ENCODE measurements at places on chromosomes 11 and 22. TPM values are rescaled to one million over a fixed set of nuclear protein-coding genes. Genes with fewer than 3 reads are reported as not detected.

SYT13 gene
- total RNA-seq = under 0.01 TPM

LINC01488 gene
- total RNA-seq = not detected

CDC42EP2 gene
- 0.81 TPM for total RNA-seq

CARD18 gene
- not detected for total RNA-seq

PLAAT2 gene
- not detected for total RNA-seq

GRCh38 chr11:125330462-125331325 is 165.4 kb downstream of the FEZ1 start:
- DNase-seq = no peak

GRCh38 chr11:6576471-6577373 is 26.7 kb downstream of the RRP8 start:
- no peak for DNase-seq

DNA sequence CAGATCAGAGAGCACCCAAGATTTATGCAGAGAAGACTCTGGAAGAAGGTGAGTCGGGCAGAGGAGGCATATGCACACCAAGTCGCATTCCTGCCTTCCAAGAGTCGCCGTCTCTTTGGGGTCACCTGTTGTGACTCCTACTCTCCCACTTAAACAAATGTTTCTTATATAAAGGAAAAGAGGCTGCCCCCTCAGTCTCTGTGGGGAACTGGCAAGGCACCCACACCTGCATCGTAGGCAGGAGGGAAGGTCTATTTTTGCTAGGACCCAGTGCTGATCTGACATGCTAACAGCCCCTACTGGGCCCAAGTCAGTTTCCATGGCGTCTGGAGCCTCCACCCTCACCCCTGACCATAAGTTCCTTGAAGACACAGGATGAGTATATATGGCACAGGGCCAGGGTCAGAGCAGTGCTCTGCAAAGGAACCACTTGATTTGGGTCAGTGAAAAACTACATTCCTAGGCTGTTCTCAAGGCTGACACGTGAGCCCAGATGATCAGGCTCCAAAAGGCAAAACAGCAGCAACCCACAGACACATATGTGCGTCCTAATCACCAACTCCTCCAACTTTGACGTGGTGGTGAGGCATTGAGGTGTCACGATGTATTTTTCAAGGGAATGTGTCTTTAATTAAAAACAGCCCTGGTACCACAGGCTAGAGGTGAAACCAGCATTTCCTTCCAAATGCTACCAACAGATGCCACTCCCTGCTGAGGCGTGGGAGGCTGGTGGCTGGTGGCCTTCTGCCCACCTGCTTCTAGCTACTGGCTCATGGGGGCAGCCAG is 55.6 kb upstream of the CSNK2A3 start:
- no peak for DNase-seq

DNA sequence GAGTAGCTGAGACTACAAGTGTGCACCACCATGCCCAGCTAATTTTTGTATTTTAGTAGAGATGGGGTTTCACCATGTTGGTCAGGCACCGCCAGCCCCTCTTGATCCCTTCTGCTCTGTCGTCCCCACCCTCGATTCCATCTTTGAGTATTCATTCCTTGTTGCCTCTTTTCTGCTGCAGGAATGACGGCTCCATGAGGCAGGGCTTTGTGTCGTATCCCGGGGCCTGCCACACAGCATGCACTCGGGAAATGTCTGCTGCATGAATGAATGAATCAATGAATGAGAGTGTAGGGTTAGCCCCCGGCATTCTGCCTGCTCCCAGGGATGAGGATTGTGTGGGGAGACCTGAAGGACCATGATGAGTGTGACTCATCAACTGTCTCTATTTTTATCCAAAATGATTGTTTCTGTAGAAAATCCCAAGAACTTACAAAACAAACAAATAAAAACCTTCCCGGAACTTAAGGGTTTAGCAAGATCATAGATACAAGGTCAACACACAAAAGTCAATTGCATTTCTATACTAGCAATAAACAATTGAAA is 54.6 kb upstream of the SLC22A12 start:
- DNase-seq = no peak

- DNase-seq = no peak
Observed at GRCh38 chr11:83056204-83056603, 15.5 kb downstream of the RAB30 start.

GRCh38 chr11:73431396-73431795 is 55.2 kb downstream of the RELT start:
- no peak for DNase-seq

DNA sequence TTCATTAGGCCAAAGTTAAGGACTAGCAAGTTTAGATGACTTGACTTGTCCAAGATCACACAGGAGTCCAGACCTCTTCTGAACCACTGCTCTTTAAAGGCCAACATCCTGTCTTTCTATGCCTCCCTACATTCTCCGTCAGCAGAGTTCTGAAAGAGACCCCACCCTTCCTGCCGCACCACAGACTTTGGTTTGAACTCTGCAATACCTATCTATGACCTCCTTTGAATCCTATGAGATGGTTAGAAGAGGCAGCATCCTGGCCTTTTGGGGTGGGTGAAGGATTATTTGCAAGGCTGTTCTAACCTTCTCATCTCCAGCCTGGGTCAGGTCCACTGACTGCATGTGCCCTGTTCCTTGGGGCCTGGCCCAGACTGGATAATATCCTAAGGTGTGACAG is 4.3 kb upstream of the RRM1 start:
- no peak for DNase-seq

DNA sequence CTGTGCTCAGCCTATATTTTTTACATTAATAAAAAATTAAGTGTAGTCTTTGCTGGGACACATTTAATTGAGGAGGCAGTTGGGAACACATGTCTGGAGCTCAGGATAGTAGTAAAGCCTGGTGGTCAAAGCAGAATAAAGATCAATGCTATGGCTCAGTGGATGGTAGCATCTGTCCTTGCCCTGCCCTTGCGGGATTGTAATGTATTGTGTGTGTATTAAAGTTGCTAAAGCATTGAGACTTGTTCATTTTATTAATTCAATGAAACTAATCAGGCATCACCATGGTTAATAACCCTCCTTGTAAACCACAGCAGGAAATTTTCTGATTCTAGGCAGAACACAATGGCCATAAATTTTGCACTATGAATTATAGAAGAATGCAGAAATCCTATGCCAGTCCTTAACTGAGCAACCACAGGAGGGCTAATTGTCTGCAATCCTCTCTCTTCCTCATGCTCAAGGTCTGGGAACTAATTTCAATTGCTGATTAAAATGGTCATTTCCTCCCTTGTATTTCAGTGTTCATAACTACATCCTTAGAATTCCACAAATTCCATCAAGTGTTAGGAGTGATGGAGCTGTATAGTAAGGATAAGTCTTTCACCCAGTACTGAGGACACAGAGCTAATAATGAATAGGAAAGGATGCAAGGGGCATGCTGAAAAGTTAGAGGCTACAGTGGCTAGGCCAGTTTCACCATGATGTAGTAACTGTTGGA is 403.2 kb upstream of the DDI1 start:
- no peak for DNase-seq

DNA sequence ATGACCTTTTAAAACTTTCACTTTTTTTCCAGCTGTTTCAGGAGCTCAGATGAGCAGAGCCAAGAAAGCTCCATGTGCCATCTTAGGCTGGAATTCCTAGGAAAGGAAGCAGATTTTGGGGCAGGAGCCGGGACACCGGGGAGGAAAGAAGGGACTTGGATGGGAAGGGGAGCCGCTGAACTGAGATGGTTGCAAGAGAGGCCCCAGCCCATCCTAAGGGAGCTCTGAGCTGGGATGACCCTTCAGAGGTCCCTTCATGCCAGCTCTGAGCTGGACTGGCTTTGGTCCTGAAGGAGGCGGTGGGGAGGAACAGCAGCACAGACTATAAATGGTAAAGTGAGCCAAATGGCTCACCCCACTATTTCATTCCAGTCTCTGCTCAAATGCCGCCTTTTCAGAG is 55.2 kb upstream of the SLC22A12 start:
- no peak for DNase-seq

- peak; percentile 44 for DNase-seq
Observed at GRCh38 chr11:57800444-57801182, 39.0 kb downstream of the CTNND1 start.

GRCh38 chr22:42340829-42341383 is 70.5 kb upstream of the TCF20 start:
- no peak for DNase-seq

- DNase-seq = no peak
Observed at GRCh38 chr11:94134651-94135512, 6.2 kb downstream of the PANX1 start.

DNA sequence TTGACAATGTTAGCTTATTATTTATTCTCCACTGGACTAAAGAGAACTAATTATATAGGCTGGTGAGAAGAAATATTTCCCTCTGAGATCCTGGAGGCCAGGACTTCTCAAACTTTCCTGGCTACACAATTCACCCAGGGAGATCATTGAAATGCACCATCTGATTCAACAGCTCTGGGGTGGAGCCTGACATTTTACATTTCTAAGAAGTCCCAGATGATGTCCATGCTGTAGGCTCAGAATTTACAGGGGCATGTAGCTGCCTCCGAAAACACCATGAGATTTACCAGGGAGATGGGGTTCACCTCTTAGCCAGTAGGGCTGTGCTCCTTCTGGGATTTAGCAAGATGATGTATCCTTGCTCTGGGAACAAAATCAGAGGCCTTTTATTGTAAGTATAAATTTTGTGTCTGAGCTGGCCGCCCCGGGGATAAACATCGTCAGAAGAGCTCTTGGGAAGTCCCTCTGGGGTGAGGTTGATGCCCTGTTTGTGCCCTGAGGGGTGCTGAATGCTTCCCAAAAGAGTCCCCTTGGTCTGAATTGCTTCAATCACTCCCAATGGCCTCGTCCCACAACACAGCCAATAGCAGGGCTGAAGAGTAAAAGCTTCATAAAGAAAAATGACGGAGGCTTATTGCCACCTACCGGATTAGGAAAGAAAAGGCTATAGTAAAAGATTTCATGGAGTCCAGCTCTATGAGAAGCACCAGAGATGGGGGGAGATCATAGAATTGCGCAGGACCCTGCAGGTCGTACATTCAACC is 33.4 kb upstream of the API5 start:
- DNase-seq = no peak

DNA sequence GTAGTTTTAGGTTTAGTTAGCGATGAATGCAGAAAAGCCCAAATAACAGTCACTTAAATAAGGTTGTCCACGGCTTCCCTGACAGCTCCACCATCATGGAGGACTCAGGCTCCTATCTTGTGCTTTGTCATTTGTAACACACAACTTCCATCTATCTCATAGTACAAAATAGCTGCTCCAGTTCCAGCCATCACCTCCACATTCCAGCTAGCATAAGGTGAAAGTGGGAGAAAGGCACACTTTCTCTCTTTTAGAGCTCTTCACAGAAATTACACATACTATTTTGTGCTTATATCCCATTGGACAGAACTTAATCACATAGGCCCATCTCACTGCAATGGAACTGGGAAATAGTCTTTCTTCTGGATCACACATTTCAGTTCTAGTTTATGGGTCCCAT is 8.7 kb downstream of the THY1 start:
- no peak for DNase-seq

DNA sequence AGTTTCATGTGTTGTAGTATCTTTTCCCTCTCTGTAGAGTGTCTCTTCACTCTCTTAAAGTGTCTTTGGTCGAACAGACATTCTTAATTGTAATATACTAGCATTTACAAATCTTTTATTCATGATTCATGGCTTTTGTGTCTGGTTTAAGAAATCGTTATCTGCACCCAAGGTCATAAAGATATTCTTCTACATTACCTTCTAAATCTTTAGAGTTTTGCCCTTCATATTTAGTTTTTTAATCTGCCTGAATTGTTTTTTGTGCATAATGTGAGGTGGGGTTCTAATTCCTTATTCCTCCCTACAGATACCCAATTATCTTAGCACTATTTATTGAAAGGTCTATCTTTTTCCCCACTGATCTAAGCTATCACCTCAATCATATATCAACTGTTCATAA is 9.0 kb upstream of the NNMT start:
- no peak for DNase-seq

DNA sequence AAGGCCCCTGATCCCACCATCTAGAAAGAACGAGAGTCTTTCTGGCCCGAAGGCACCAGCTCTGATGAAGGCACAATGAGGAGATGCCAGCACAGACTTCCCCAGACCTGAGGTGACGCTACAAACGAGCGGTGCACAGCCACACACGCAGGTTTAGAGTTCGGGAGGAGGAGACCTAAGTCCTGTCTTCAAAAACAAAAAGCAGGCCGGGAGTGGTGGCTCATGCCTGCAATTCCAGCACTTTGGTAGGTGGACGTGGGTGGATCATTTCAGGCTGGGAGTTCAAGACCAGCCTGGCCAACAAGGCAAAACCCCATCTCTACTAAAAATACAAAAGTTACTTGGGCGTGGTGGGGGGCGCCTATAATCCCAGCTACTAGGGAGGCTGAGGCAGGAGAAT is 9.5 kb downstream of the LTO1 start:
- no peak for DNase-seq

GRCh38 chr11:67606093-67606491 is 644 bp upstream of the NDUFV1 start:
- DNase-seq = no peak

DNA sequence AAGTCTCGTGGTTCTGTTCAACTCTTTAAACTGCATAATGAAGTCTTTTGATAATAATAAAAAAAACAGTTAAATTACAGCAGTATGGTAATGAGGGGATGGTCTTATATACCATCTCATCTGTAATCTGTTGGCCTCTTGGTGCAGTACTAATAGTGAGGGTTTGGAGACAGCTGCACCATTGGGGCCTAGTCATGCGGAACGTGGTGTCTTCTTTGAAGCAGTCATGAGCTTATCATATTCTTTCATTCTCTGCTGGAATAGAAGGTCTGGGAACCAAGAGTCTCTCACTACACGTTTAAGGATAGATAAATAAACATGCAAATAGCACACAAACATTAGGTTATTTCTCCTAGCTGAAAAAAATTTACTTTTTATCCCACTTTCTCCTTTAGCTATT is 40.9 kb upstream of the OR9Q1 start:
- DNase-seq = no peak

DNA sequence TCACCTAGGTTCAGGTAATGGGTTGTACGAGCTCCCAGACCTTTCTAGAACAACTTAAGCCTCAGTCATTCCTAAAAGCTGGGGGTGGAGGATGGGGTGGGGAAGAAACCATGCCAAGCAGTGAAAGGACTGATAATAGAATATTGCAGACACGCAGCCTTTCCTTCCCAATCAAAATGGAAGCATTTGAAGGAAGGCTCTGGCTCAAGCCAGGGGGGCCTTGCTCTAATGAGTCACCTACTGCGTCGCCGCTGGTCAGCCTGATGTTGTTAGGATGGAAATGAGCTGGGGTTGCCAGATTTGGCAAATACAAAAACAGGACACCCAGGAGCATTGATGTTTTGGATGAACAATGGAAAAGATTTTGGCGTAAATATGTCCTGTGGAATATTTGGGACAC is 6.2 kb downstream of the SYT12 start:
- DNase-seq = no peak

DNA sequence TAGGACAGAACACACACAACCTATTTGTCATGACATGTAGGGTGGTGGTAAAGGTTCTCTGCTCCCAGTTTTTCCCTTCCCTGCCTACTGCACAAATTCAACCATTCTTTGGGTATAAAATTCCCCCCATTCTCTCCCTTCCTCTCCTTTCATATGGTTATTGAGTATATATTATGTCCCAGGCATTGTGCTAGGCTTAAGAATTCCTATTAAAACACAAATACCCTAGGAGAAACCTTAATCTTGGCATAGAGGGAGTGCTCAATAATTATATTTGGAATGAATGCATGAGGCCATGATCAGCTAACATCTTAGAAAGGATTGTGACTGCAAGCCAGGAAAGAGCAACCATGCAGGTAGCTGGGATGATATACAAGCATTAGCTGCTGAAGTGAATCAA is 120.4 kb upstream of the MTMR2 start:
- no peak for DNase-seq
